NCI-H1105 treated with DMSO at 0.1 percent for 48 hours (cell line): ENCODE measurements at places on chromosomes 12 and 14.

DNA sequence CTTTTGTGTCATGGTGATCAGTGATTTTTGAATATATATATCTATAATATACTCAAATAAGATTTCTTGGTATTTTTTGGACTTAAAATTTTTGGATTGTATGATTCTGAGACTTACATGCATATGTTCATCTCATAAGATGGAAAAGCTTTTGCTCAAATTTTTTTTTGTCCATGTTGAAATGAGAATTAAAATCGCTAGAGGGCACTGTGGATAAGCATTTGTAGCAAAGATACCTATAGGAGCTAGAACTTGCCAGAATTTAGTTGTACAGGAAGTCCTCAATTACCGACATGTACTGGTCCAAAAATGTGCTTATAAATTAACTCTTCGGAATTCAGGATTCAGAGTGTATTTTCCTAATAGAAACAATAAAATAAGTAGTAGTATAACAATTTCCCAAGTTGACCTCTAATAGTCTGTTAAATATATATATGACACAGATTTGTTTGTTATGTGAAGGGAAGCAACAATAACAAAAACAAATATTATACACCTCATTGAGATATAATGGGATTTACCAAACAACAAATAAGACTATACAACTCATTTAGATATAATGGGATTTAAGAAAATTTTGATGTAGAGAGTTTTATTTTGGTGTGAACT, 179.6 kb downstream of the TMEM117 start:
- peak; percentile 85 for DNase-seq

DNA sequence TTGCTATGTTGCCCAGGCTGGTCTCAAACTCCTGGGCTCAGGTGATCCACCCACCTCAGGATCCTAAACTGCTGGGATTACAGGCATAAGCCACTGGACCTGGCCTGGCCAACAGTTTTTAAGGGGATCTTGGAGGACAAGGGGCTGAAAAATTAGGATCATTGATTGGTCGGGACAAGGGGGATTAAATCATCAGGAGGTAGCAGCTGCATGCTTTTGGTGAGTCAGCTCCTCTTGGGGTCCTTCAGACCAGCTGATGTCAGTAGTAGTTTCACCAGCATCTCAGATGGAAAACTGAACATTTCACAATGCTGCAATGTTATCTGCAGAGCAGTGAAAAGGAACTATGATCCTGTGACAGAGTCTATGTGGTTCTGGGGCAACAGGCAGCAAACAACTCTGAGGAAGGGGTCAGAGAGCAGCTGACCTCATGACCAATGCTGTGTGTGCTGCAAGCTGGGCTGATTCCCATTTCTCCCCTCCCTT, 6.3 kb downstream of the LRRC74A start:
- no peak for DNase-seq

- DNase-seq, result no peak
These were observed 13.9 kb downstream of the SLC35E3 start for GRCh38 chr12:68759852-68760251.

- no peak for DNase-seq
These were observed 2.0 kb downstream of the DTX1 start for GRCh38 chr12:113058553-113058952.

DNA sequence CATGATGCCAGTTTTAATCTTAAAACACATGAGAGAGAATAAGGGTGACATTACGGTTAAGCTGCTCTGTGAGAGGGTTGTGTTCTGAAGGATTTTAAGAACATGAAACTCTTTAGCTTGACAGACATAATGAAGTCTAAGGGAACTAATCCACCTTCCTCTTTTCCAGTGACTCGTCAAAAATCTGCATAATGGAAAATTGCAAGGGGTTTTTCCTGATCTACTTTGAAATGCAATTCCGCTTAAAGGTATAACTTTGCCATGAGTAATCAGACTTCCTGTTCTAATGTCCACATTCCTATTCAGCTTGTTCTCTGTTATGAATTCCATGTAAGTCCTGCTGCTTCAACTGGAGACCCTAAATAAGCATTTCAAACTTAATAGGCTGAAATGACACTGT, at the start of gene ZNF705A:
TSS of gene ZNF705A (plus strand) at position 171 of the 400 bp plus-strand sequence. CDS start 15,611 bp downstream, outside the sequence.
- no peak for DNase-seq

- DNase-seq, result no peak
These were observed 20.3 kb downstream of the FANCM start for GRCh38 chr14:45156067-45156466.
